ENCODE measurements at places on chromosomes 11 and 22. TPM values are rescaled to one million over a fixed set of nuclear protein-coding genes. Genes with fewer than 3 reads are reported as not detected.
A peak's percentile ranks its signal among the peaks of the same experiment; 100 is the strongest.

Gene DDIAS
- total RNA-seq: 18.0 TPM

Gene APOL5
- total RNA-seq: not detected

Gene GLYATL2
- total RNA-seq: not detected

Gene CNGA4
- 0.10 TPM for total RNA-seq

Gene OR52H1
- not detected for total RNA-seq

Gene SMIM35
- total RNA-seq: not detected

Gene POU2AF2
- not detected for total RNA-seq

Gene SLC7A4
- total RNA-seq: not detected

Gene GLYATL1
- total RNA-seq: not detected

Gene MISFA
- total RNA-seq: 0.67 TPM

Gene UCP2
- total RNA-seq: 157 TPM

DNA sequence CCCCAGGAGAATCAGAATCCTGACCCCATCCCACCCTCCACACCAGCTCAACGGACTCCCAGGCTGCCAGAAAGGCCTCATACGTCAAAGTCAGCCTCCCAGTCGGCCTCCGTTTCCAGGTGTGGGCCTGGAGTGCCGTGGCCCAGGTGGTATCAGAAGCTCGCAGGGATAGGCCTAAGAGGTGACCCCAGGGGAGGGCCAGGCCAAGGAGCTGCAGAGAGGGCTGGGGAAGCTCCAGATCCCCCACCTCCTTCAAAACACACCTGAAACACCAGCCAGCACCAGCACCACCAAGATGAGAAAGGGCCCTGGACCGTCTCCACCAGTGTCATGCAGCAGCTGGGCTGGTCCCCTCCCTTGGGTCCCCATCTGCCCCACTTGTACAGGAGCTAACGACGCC, 20.3 kb downstream of the ASCL2 start:
- no peak overlapping the region for H3K4me3 ChIP-seq
- no peak for DNase-seq
- no peaks in the 10 kb centered on the region for H3K27me3 ChIP-seq
- no peak overlapping the region for H3K27ac ChIP-seq
- H3K36me3 ChIP-seq: no peaks in the 10 kb centered on the region

DNA sequence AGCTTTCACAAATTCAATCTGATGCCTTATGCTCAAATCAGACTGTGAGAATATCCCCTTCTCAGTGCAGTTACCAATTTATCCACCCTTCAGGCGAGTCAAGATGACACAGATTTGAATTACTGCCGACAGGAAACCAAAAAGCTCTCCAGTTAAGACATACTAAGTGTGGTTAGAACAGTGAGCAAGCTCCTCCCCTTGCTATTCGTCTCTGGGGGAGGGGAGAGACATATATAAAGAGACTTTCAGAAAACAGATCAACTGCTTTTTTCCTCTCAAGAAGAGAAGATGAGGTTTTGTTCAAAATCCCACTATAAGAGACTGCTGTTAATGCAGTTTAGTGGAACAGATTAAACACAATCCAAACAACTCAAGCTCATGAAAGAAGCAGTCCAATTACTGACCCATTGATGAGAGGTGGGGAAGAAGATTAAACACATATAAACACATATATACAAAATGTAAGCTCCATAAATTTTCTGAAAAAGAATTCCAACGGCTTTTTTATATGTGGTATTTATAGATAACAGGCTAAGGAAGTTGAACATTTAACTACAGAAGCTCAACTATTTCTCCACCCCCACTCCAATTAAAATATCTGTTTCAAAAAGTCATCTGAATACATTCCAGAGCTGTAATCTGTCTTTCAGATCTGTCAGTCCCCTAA, 102.7 kb downstream of the MRTFA start:
- peak; percentile 78 for DNase-seq
- peak overlapping the region; percentile 68 for H3K4me3 ChIP-seq
- H3K4me1 ChIP-seq: peaks cover 60% of the 10 kb centered on the region
- H3K36me3 ChIP-seq: peaks cover under 1% of the 10 kb centered on the region

GRCh38 chr11:128359515-128359914, 227.8 kb downstream of the ETS1 start:
- no peak overlapping the region for H3K27ac ChIP-seq
- H3K4me3 ChIP-seq: no peak overlapping the region
- DNase-seq: no peak
- no peaks in the 10 kb centered on the region for H3K27me3 ChIP-seq
- H3K36me3 ChIP-seq: no peaks in the 10 kb centered on the region

GRCh38 chr11:2074266-2074825, 64.8 kb downstream of the IGF2 start:
- peak; percentile 20 for DNase-seq
- no peak overlapping the region for H3K4me3 ChIP-seq

GRCh38 chr11:111764621-111765020, 1.6 kb downstream of the PPP2R1B start:
- DNase-seq: no peak
- peaks cover 33% of the 10 kb centered on the region for H3K4me1 ChIP-seq
- H3K36me3 ChIP-seq: peaks cover 44% of the 10 kb centered on the region
- no peak overlapping the region for H3K27ac ChIP-seq
- H3K27me3 ChIP-seq: no peaks in the 10 kb centered on the region

DNA sequence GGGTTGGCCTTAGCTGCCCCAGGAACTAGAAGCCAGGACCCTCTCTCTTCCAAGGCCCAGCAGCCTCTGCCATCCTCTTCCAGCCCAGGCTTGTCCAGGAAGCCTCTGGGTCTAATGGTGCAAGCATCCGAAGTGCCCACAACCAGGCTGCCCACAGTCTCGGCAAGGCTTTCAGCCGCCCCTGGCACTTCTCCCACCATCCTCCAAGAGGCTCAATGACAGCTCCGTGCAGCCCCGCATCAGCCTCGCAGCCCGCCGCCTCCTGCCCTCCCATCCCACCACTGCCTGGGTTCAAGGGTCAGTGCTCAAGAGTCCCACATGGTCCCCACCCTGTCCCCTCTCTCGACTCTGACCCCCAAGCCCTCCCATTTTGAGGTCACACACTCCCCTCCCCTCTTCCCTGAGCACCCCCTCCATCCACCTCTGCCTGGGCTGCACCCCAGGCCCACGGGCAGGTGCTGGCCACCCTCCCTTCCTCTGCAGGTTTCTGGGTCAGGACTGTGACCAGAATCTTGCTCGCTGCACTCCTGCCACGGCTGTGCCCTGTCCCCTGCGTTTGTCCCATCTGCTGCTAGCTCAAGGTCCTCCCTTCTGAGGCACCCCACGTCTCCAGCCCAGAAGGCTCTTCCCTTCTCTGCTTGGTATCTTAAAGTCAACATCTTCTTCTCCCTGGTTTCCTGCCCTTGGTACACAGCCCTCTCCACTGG, 17.2 kb downstream of the IFITM10 start:
- H3K4me3 ChIP-seq: no peak overlapping the region
- peaks cover 17% of the 10 kb centered on the region for H3K4me1 ChIP-seq
- H3K36me3 ChIP-seq: no peaks in the 10 kb centered on the region
- DNase-seq: no peak
- no peak overlapping the region for H3K27ac ChIP-seq
- peaks cover 15% of the 10 kb centered on the region for H3K27me3 ChIP-seq

DNA sequence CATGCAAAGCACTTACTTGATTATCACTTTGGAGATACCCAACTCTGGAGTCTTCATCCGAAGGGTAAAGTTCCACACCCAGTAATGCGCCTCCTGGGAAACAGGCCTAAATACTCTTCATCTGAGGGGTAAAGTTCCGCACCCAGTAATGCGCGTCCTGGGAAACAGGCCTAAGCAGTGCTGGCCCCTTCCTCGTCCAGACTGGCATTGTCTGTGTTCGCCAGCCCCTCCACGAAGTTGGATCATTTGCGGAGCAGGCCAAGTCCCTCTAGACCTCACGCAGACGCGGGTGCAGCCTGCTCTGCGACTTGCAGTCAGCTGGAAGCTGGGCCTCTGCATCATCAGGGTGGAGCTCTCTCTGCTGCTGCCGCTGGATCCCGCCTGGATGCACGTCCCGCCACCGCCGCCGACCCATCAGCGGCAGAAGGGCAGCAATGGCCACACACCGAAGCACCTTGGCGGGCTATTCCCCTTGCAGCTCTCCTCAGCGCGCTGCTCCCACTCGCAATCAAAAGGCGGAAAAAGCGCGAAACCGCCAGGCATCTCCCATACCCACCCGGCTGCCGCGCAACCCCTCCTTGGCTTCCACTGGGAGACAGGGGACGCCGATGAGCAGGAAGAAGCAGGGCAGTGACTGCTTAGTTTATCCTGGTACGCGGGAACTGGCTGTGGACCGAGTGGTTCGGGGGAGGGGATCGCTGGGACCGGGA, 34.1 kb upstream of the GLYATL1 start:
- no peak overlapping the region for H3K4me3 ChIP-seq
- H3K27me3 ChIP-seq: peaks cover 70% of the 10 kb centered on the region
- no peak overlapping the region for H3K27ac ChIP-seq
- H3K36me3 ChIP-seq: no peaks in the 10 kb centered on the region
- no peak for DNase-seq

- peaks cover 67% of the 10 kb centered on the region for H3K36me3 ChIP-seq
- peak overlapping the region; percentile 15 for H3K4me3 ChIP-seq
- no peaks in the 10 kb centered on the region for H3K27me3 ChIP-seq
- peaks cover 79% of the 10 kb centered on the region for H3K4me1 ChIP-seq
- DNase-seq: no peak
These were observed 5.5 kb downstream of the EHD1 start for GRCh38 chr11:64872790-64873488.

- no peak overlapping the region for H3K4me3 ChIP-seq
- no peak for DNase-seq
- H3K36me3 ChIP-seq: no peaks in the 10 kb centered on the region
- H3K27me3 ChIP-seq: no peaks in the 10 kb centered on the region
- no peaks in the 10 kb centered on the region for H3K4me1 ChIP-seq
- H3K27ac ChIP-seq: no peak overlapping the region
These were observed 1519.7 kb upstream of the TENM4 start for GRCh38 chr11:80960381-80961029.

- peak; percentile 80 for DNase-seq
- no peaks in the 10 kb centered on the region for H3K27me3 ChIP-seq
- H3K4me3 ChIP-seq: no peak overlapping the region
- no peak overlapping the region for H3K27ac ChIP-seq
- H3K4me1 ChIP-seq: no peaks in the 10 kb centered on the region
These were observed 663.7 kb upstream of the B3GAT1 start for GRCh38 chr11:135075740-135076139.

DNA sequence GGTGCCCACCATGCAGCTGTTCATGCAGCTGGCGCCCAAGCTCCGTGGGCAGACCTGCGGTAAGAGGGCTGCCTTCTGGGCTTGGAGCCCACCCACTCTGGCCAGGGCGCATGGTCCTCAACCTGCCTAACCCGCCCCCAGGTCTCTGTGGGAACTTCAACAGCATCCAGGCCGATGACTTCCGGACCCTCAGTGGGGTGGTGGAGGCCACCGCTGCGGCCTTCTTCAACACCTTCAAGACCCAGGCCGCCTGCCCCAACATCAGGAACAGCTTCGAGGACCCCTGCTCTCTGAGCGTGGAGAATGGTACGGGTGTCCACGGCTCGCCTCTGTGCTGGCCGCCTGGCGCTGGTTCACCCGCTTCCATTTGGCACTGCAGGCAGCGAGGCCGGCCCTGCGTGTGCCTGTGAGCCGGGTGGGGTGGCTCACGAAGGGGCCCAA, 11.0 kb downstream of the MUC5AC start:
- no peak for DNase-seq
- H3K4me1 ChIP-seq: no peaks in the 10 kb centered on the region
- H3K4me3 ChIP-seq: no peak overlapping the region
- no peaks in the 10 kb centered on the region for H3K36me3 ChIP-seq
- no peak overlapping the region for H3K27ac ChIP-seq
- H3K27me3 ChIP-seq: no peaks in the 10 kb centered on the region

- no peaks in the 10 kb centered on the region for H3K27me3 ChIP-seq
- H3K36me3 ChIP-seq: peaks cover 4% of the 10 kb centered on the region
- peak overlapping the region; percentile 96 for H3K27ac ChIP-seq
- peaks cover 22% of the 10 kb centered on the region for H3K4me1 ChIP-seq
These were observed 45.7 kb upstream of the DEFB108B start for GRCh38 chr11:71787098-71787823.

- DNase-seq: no peak
- H3K36me3 ChIP-seq: no peaks in the 10 kb centered on the region
- no peak overlapping the region for H3K27ac ChIP-seq
- no peaks in the 10 kb centered on the region for H3K4me1 ChIP-seq
- H3K4me3 ChIP-seq: no peak overlapping the region
These were observed 46.9 kb upstream of the SLC22A25 start for GRCh38 chr11:63290285-63290684.

DNA sequence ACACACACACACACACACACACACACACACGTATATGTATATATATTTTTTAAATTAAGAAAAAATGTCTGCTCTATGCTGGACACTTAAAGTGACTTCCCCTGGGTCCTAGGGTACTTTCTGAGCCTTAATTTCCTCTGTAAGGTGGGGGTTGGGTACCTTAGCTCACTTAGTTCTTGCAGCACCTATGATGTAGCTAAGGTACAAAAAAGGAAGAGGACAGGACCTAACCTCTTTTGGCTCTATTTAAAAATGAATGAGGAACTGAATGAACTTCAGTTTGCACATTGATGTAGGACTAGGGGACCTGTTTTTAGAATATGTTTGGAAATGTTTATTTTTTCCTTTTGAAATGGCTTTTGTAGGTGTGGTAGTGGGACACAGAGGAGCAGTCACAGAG, 11.1 kb downstream of the SREBF2 start:
- peaks cover 43% of the 10 kb centered on the region for H3K36me3 ChIP-seq
- no peaks in the 10 kb centered on the region for H3K27me3 ChIP-seq
- H3K4me1 ChIP-seq: peaks cover 84% of the 10 kb centered on the region
- H3K4me3 ChIP-seq: peak overlapping the region; percentile 24
- no peak for DNase-seq

DNA sequence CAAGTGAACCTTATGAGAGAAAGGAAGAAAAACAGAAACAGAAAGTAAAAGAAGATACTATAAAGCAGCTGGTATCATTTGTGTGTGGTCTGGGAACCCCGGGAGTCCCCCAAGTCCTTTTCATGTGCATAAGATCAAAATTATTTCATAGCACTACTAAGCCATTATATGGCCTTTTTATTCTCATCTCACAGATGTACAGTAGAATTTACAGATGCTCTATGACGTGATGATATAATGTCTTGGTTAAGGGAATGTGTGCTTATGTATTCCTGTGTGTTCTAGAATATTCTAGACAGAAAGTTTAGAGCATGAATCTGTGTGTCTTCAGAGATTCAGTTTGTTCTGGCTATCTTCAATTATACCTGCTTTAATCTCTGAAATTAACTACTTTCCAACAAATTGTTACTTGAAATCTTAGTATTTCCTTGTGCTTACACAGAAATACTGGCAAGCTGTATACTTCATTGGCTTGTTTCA, 8.6 kb upstream of the TPP1 start:
- no peak overlapping the region for H3K27ac ChIP-seq
- DNase-seq: peak; percentile 55
- H3K36me3 ChIP-seq: no peaks in the 10 kb centered on the region
- H3K27me3 ChIP-seq: no peaks in the 10 kb centered on the region
